ENCODE measurements at places on chromosomes 5 and 9.
A peak's percentile ranks its signal among the peaks of the same experiment; 100 is the strongest.

DNA sequence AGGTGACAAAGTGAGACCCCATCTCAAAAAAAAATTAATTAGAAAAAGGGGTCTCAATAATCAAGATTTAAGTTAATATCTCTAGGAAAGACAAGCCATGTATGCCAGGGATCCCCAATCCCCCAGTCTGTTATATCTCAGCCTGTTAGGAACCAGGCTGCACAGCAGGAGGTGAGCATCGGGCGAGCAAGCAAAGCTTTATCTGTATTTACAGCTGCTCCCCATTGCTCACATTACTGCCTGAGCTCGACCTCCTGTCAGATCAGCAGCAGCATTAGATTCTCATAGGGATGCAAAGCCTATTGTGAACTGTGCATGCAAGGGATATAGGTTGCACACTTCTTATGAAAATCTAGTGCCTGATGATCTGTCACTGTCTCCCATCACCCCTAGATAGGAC lies 116.8 kb downstream of the TARS1 start:
- DNase-seq, result no peak

GRCh38 chr9:16265688-16266087 lies 604.8 kb downstream of the BNC2 start:
- no peak for DNase-seq

DNA sequence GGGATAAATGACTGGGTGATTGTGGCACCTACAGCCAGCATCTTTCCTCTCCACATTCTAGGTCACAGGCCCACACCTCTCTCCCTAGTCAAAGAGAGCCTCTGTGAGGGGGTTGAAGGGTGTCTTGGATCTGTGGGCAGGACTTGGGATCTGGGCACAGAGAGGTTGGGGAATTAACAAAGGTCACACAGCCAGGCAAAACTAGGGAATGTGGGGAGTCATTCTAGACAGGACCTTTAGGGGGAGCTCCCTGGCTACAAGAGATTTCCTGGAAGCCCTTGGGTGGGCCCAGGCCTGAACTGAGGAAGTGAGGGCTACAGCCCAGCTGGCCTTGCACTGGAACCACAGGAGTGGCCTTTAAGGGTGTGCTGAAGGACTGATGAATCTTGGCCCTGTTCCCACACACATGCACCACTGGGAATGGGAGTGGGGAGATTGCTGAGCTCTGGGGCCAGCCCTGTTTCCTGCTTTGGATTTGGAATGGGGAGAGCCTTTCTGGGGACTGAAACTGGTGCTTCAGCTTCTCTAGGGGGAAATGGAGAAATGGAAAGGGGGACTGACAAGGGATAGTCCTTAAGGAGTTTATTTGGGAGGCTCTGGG lies 12.4 kb upstream of the CXXC5 start:
- DNase-seq, result peak; percentile 91

- no peak for DNase-seq
Observed at GRCh38 chr5:71786337-71787055, 67.4 kb downstream of the CARTPT start.

GRCh38 chr5:143673676-143674468 lies 138.1 kb upstream of the HMHB1 start:
- DNase-seq, result no peak

DNA sequence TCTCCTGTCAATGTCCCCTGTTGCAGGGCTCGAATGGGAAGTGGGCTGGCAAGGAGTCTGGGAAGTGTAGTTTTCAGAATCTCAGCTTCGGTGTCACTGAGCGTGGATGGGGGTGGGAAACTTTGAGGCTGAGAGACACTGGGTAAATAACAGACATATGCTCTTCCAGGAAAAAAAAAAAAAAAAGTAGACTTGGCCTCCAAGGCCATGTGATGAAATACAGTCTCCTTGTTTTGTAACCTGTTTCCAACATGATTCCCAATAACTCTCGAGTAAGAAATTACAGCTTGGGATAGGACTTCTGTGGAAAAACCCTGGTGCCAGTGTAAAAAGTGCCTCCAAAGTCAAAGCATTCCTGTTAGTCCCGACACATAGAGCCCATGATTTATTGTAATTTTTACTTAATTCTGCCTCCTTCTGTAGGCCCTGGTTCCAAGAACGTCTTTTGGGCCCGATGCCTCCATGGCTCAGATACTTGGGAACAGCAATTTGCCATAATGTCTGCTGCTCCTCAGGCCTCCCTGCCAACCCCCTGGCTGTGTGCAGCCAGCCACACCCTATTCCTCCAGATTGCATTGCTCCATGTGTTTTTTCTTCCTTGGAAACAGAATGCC lies 119.5 kb upstream of the TNC start:
- DNase-seq, result no peak

DNA sequence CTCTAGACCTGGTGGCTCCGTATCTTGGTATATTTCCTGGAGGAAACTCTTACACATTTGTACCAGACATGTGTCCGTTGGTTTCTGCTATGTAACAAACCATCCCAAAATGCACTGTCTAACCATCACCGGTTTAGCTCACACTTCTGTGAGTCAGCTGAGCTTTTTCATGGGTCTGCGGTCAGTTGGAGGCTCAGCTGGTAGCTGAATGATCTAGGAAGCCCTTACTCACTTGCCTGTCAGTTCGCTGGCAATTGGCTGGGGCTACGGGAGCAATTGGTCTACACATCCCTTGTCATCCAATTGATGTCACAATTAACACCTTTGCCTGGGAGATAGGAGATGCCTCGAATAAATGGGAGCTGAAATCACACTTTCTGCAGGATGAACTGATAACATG lies 11.6 kb upstream of the WHRN start:
- DNase-seq, result no peak

DNA sequence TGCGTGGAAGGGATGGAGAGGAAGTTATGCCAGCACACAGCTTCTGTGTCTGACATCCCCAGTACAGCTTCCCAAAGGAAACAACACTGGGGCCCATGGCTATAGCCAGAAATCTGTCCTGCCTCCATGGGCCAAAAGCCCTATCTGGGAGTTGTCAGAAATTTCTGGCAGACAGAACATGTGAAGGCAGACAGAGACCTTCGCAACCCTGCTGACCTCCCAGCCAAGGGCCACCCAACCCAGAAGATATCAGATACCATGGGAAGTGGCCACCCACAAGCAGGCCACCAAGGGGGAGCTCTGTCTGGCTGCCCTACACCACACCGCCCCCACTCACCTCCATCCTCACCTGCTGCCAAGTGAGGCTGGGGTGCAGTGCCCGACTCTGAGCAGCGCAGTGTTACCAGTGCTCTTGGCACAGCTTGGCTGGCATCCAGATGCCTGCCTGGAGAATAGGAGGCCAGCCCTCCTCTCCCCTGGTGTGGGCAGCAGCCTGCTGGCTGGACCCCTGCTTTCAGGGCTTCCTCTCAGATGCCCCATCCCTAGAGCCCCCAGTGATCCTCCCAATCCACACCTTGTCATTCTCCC lies 61.6 kb upstream of the NEURL1B start:
- no peak for DNase-seq

Measured in NCI-H2029 treated with DMSO at 0.1 percent for 48 hours (cell line).